NCI-H2029 treated with DMSO at 0.1 percent for 48 hours (cell line): ENCODE measurements at places on chromosomes 2 and 18.

DNA sequence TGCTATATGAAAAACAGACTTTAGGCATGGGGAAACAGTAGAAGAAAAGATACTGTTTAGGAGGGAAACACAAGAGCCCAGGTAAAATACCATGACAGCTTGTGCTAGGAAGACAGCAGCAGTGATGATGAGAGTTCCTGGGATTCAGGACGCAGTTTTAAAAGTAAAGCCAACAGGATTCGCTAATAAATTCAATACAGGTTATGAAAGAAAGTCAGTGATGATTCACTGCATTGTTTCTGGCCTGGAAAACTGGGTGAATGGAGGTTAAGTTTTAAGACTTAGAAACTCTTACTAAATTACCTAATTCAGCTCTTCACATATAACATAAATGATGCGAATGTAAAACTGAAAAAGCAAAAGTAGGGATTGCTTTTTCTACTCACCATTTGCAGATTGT is 27.9 kb upstream of the RNU4ATAC start:
- no peak for DNase-seq

GRCh38 chr2:239275044-239275685 is 125.7 kb downstream of the HDAC4 start:
- DNase-seq, result no peak

DNA sequence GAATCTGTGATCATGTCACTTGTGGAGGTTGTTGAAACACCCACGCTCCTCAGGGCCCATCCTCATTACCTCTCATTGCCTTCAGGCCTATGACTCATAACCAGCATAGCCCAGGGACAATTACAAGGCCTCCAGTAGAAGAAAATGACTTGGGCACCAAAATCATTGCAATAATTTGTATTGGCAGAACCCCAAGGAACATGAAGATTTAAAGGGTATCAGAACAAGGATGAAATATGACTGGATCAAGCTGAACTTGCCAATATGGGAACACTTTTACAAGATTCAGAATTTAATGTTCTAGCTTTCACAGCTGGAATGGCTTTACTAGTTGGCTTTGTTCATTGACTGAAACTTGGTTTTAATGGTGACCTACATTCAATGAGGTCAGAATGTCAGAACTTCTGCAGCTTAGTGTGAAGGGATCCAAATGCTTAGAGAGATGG is 156.4 kb downstream of the COPS8 start:
- no peak for DNase-seq

DNA sequence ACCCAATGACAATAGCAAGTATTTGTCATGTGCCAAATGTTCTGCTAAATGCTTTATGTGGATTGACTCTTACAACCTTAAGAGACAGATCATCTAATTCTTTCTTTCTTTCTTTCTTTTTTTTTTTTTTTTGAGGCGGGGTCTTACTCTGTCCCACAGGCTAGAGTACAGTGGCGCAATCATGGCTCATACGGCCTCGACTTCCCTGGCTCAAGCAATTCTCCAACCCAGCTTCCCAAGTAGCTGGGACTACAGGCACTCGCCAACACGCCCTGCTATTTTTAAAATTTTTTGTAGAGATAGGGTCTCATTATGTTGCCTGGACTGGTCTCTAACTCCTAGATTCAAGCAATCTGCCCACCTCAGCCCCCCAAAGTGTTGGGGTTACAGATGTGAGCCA is 21.4 kb downstream of the TMEM247 start:
- no peak for DNase-seq

DNA sequence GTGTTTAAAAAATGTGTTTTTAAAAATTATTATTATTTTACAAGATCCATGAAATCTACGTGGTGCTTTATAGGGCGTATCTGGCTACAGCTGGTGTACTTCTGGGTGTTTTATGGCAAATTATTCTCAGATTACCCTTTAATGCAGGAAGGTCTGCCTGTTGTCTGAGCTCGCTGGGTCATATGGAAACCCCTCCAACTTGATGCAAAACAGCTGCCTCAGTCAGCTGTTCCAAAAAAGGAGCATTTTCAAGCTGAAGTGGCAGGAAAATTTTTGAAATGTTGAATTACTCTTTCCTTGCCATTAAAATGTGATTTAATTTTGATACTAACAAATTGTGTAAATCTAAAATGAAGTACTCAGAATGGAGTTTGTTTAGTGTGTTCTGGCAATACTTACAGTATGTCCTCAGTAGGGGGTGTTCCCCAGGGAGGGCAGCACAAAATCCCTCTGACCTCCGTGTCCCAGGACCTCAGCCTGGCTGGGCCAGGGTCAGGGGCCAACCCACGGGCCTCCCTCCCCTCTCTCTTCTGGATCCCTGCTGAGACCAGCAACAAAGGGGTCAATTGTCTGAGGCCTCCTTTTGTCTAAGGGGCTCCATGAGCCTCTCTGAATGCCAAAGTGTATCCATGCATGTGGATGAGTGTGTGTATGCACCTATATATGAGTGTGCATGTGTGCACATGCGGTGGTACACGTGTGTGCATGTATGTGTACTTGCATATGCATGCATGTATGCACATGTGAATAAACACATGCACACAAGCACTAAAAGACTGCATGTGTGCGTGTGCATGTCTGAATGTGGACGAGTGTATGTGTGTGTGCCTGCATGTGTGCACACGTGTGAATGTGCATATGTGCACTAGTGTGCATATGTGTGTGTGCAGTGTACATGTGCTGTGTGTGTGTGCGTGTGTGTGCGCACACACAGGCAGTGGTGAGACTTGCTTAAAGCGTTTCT is 105.4 kb downstream of the ACOXL start:
- DNase-seq, result no peak

DNA sequence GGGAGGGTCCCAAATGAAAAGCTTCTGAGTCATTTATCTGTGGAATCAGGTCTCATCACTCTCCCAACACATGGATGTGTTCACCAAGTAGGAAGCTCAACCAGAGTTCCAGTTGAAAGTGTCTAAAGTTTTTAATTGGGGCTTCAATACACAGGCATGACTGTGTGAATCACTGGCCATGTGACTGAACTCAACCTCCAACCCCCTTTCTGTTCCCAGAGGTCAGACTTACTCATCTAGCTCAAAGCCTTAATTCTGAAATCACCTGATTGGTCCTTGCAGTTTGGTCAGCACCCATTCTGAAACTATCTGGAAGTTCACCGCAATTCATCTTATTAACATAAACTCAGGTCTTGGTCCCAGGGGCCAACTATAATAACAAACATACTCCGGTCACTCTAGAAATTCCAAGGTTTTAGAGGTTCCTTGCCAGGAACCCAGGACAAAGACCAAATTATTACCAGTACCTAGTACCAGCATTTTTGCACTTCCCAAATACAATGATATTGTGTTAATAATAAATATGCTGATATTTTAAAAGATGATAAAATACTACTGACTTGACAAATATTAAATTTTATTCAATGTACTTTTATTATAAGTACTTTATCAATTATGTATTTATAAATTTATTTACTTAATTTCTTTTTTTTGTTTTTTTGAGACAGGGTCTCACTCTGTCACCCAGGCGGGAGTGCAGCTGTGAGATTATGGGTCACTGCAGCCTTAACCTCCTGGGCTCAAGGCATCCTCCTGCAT is 10.7 kb upstream of the RBM45 start:
- no peak for DNase-seq

- DNase-seq, result no peak
Observed at GRCh38 chr2:50066873-50067272, 912.6 kb upstream of the FSHR start.

DNA sequence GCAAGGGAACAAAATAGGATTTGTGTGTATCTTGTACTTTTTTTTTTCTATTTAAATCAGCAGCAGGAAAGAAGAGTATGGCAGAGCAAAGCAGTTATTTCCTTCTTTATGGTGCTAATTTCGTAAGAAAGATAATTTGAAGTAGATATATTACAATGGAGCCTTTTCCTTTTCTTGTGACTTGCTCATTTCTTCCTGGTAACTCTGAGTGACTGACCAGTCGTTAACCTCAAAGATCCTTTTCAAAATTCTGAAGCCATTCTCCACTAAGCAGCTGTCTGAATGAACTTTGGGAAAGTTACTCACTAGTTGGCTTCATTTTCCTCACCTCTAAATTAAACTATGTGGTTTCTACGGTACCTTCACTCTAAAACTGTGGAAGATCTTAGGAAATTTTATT is 24.6 kb downstream of the AFTPH start:
- DNase-seq, result no peak

GRCh38 chr18:59062643-59063006 is 77.1 kb upstream of the SEC11C start:
- DNase-seq, result no peak

DNA sequence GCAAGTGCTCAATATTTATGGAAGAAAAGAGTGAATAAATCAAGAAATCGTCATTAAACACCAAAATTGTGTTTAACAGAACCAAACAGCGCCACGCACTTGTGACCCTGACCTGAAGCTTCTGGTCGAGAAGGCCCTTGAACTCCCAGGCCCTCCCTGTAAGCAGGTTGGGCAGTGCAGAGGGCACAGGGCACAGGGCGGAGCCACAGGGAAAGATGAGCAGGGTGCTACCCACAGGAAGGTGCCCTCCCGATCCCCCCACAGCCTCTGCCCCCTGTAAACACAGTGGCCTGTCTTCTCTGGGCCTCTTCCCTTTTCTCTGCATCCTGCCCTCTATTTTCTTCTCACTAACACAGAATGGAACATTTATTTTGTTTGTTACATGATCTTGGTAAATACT is 16.9 kb upstream of the TUBB6 start:
- no peak for DNase-seq

GRCh38 chr2:25339211-25339674 is 2.5 kb downstream of the DNMT3A start:
- no peak for DNase-seq
